Fibroblast of pulmonary artery (primary cell): ENCODE measurements at places on chromosomes 6 and 20.

DNA sequence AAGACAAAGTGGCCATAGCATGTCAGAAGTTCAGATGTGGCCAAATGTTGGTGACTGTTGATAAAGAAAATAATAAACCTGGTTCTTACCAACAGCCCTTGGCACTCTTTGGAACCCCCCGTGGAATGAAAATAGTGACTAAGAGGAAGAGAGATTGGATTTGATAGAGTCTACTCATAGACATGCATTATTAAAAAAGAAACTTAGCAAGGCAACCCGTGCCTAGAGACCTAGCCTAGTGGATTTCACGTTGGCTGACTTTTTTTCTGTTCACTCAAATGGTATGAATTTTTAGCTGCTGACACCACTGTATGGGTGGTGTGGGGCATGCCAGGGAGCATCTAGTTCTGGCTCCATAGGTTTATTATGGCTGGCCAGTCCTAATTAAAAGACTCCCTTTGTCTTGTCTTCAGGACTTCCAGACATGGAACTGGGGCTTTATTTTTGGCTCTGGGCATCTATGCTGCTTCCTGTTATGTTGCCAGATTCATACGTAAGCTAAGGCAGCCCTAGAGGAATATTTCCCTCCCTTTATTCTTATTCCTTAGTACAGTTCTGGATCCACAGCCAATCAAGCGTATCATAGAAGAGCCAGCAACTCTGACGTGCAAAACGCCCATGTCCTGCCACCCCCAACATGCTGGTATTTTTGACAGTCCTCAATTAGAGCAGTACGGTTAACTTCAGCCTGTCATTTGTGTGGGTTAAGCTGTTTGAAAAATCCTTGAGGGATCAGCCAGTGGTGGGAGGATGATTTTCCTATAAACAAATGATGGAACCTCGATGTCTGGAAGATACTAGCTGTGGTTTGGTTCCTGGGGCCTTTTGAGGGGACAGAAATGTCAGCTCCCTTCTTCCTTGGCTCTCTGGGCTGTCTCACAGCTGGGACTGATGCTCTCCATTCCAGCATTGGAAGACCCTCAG lies 127.5 kb downstream of the ISM1 start:
- DNase-seq, result peak; percentile 10

DNA sequence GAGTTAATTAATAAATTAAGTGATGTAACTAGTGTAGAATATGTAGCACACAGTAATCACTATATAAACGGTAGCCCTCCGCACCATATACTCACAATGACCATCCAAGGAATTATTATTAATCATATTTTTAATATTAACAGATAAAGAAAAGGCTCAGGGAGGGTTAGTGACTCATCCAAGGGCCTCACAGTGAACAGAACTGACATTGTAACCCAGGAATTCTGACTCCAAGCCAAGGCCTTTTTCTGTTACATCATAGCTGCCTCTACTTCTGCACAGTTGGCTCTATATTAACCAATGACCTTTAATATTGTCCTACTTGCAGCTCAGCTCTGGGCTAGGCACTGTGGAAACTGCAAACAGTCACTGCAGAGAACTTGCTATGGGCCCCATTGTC lies 117.5 kb upstream of the SIRPG start:
- DNase-seq, result peak; percentile 54

GRCh38 chr6:101936516-101936915 lies 543.0 kb downstream of the GRIK2 start:
- peak; percentile 14 for DNase-seq

DNA sequence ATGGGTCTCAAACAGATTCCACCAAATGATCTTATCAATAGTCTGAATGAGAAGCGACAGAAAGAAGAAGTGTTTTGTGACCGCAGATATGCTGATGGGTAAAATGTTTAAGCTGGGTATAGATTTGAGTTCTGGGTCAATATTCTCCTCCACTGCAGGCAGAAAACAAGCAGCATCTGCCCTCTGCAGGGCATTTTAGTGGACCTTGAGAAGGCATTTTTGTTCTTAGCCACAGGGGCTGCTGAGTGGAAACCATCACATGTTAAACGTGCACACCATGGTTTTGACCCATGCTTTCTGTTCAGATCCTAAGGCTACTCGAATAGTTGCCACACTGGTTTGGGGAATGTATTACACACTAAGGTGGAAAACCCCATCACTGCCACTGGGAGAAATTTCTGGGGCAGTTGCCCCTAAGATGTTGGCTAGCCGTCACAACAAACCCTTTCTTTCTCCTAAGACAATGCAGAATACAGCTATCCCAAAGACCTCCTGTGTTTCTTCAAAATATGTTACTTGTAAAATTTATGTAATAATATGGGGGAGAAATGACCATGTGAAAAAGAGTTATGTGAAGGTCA lies 5.5 kb downstream of the POU3F2 start:
- peak; percentile 33 for DNase-seq

DNA sequence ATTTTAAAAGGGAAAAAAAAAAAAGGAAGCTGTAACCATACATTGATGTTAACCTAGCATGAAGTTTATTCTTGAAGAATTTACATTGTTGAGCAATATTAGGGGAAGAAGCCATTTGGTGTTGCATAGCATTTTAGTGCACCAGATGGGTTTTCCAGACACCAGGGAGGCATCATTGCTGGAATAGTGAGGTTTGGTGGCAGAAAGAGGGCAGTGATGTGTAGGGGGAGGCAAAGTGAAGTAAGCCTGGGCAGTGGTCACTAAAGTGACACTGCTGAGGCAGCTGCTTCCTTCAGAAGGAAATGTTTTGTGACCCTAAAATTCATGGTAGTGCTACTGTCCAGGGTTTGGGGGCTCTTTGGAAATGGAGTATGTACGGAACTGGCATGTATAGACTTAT lies 2.6 kb downstream of the TOMM6 start:
- no peak for DNase-seq

GRCh38 chr6:38192487-38192886 lies 373.0 kb downstream of the ZFAND3 start:
- no peak for DNase-seq

DNA sequence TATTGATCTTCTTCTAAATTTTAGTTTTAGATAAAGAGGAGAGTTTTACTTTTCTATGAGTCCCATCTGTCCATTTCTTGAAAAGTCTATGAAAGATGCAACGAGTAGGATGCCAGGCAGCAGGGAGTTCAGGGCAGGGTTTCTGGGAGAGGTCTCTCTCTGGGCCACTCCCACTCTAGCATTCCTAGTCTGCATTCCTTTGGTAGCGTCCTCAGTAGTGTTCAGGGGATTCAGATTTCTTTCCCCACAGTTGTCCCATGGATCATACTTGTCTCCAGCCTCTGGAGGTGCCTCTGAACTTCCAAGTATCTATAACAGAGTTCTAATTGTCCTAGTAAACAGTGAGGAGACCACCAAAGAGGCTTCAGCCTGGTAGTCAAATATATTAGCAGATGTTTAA lies 225.3 kb downstream of the RIMS1 start:
- DNase-seq, result no peak

- no peak for DNase-seq
Measured at GRCh38 chr6:39829331-39829730, 37.2 kb downstream of the DAAM2 start.

DNA sequence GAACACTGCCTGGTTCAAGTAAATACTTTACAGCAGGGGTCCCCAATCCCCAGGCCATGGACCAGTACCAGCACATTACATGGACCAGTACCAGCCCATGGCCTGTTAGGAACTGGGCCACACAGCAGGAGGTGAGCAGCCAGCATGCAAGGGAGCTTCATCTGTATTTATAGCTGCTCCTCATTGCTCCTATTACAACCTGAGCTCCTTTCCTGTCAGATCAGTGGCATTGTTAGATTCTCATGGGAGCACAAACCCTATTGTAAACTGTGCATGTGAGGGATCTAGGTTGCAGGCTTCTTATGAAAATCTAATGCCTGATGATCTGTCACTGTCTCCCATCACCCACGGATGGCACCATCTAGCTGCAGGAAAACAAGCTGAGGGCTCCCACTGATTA lies 12.0 kb upstream of the RBPJL start:
- DNase-seq, result no peak

DNA sequence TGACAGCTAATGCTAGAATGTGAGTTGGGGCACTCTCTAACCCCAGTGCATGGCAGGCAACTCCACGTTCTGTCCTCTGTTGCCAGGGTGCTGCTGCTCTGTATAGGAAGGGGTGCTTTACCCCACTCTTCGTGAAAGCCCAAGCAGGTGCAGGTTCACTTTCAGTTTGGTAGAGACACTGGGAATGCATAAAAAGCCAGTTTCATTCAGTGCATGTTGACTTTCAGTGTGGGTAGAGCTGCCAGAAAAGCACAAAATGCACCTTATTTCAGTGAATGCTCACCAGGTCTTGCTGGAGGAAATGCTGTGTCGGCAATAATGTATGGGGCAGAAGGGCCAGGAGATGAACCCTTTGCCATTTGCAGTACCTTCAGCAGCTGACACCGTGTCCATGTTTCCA lies 62.1 kb upstream of the ADGRB3 start:
- DNase-seq, result no peak

GRCh38 chr6:163952005-163952404 lies 537.5 kb downstream of the QKI start:
- no peak for DNase-seq

DNA sequence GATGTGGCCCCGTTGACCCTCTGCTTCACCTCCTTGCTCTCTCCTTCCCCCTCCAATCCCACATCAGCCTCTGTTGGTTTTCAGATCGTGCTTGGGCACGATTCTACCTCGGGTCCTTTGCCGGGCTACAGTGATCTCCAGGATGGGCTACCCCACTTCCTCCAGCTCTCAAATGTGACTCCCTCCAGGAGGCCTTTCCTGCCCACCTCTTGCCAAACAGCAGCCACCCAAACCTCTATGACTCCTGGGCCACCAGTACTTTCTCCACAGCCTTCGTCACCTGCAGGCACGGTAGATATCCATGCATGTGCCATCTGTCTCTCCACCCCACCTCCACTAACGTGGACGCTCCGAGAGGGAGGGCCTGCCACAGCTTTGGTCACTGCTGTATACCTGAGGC lies 55.9 kb upstream of the NXT1 start:
- DNase-seq, result no peak

GRCh38 chr20:62344782-62345181 lies 22.3 kb downstream of the LAMA5 start:
- DNase-seq, result no peak

GRCh38 chr20:20691477-20692235 lies 20.8 kb downstream of the RALGAPA2 start:
- DNase-seq, result no peak

GRCh38 chr6:166446567-166447065 lies 63.9 kb upstream of the MPC1 start:
- DNase-seq, result no peak

DNA sequence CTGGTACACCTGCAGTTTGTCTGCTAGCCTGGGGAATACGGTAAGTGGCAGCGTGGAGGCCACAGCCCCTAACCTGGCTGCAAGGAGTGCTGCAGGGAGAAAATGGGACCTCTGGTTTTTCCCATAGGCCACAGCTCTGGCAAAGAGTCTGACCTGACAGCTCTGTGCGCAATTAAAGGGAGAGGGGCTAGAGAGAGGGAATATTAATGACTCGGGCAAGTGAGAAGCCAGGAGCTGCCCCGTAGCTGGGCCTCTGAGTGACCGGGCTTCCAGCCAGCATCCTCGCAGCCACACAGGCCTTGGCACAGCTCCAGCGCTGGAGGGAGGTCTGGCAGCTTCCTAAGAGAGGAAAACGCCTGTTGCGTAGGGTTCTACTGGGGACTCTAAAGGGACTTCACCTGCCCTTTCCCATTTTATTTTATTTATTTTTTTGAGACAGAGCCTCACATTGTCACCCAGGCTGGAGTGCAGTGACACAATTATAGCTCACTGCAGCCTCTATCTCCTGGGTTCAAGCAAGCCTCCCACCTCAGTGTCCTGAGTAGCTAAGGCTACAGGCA lies 18.2 kb upstream of the OCSTAMP start:
- peak; percentile 89 for DNase-seq

GRCh38 chr6:69106511-69106910 lies 471.4 kb downstream of the ADGRB3 start:
- DNase-seq, result no peak

DNA sequence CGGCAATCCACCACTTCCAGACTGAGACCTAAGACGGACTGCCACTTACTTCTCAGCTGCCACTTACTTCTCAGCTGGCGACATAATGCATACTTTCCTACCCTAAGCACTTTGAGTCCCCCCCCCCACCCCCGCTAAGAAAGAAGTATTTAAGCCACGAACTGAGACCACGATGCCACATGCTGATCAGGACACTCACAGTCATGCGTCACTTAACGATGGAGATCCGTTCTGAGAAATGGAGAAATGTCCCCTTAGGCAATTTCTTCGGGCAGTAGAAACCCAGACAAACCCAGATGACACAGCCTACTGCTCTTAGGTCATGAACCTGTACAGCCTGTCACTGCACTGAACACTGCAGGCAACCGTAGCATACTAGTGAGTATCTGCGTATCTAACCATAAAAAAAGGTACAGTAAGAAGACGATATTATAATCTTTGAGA lies 690 bp downstream of the IFNGR1 start:
- peak; percentile 48 for DNase-seq

DNA sequence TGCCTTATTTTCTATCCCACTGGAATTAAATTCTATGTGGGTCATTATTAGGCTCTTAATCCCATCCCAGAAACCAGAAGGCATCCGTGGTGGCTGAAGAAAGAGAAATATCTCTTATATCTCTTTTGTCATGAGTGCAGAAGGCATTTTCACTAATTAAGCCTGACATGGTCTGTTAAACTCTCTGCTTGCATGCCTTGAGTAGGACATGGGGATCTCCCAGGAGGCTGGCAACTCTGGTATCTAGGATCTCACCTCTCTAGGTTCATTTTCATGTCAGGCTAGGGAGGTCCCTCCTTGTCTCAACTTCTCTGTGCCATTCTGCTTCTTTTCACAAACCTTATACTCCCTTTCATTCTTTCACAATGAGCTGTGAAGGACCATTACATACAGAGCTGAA lies 25.3 kb upstream of the GPR63 start:
- DNase-seq, result no peak
